ENCODE measurements at places on chromosomes 7 and 10.

GRCh38 chr7:155195939-155196523 is 101.6 kb upstream of the INSIG1 start:
- no peak for DNase-seq

GRCh38 chr10:78335691-78336401 is 302.2 kb downstream of the RPS24 start:
- DNase-seq: no peak

DNA sequence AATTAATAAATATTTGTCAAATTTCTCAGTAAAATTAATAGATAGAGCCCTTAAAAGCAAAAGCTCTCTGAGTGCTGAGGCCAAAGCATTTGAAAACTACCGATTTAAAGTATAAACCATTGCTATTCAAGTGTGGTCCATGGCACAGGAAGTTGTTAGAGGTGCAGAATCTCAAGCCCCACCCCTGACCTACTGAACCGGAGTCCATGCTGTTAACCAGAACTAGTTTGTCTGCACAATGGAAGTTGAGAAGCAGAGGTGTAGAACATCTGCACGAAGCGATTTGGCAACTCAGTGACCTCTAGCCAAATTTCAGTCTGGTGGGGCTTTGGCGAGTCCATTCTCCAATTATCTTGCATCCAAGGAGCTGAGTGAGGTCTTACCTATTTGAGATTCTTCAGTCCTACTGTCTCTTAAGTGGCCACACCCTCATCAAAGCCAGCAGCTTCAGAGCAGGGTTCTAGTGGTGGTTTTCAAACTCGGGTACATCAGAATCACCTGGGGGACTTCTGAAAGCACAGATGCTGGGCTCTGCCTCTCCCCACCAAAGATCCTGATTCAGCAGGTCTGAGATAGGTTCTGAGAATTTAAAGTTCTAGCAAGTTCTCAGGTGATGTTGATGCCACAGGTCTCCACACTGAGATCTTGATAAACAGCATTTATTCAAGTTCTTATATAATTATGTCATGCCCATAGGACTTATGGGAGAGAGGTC is 96.8 kb upstream of the SAMD8 start:
- no peak for DNase-seq

GRCh38 chr7:1248143-1248915 is 15.7 kb downstream of the UNCX start:
- DNase-seq: no peak

DNA sequence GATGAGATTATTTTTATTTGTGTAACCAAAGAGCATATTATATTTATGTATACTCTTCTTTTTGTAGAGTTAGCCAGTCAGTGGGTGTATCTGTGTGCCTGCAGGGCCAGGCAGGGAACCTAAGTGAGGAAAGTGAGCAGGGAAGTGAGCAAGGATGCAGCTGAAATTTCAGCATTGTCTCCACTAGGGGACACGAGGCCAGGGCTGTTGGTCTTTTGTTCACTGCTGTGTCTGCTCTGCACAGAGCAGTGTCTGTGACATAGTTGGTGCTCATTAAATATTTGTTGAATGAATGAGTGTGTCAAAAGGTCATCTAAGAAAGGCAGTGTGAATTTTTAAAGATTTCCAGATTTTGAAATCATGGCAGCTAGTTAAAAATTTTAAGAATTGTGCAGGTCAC is 51.8 kb downstream of the SUGCT start:
- DNase-seq: no peak

DNA sequence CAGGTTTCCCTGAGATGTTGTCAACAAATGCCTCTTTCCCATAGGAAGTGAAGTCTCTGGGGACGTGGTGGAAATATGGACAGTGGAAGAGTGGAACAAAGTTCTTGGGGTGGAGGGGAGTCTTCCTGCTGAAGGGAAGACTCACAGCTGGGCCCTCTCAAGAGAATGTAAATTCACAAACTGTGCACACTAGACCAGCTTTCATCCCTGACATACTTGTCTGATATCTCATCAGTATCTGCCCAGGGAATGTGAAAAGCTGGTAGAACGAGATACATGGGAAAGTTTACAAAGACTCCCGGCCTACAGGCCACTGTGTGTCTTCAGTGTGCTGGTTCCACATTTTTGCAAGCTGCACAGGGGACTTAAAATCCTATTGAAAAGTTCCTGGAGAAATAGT is 16.7 kb upstream of the CCDC3 start:
- DNase-seq: no peak

DNA sequence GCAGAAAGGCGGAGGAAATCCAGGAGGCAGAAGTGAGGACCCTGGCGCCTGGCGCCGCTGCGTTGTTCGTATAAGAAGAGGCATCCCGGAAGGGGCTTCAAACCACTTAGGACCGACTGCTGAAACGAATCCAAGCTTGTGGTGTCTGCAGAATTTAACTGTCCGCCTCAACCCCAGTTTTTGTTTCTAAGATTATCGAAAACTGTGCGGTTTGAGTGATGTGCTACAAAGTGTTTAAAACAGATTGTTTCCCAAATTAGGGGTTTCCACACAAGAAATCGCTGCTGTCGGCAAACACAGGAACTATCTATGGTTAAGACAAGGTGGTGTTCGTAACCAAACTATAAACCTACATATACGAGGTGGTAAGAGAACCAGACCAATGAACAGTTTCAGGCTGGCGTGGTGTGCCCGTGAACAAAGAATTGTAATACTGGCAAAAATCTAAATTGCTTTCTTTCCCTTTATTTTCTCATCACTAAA is 835 bp upstream of the DGKI start:
- no peak for DNase-seq

GRCh38 chr10:80289451-80290287 is at the start of gene MAT1A:
Gene MAT1A, minus strand, starts transcription at chr10:80289658. Its CDS starts 235 bp downstream, at chr10:80289423.
- DNase-seq: no peak

- no peak for DNase-seq
These were observed 381.8 kb downstream of the TCERG1L start for GRCh38 chr10:130929422-130930325.

DNA sequence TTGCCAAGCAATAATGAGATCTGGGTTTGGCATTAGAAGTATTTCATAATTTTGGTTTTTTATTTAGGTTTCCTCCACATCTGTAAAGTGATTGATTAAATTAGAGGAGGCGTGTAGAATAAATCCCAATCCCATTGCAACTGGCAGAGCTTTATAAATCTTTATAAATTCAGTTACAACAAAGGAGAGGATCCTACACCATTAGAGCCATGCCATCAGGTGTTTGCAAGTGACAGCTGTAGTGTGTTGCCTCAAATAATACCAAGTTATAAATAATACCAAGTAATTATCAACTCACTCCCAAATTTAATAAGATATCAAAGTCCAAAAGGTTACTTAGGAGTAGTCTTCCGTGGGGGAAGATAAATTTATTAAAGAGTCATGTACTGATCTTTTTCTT is 62.2 kb downstream of the PODXL start:
- DNase-seq: no peak

DNA sequence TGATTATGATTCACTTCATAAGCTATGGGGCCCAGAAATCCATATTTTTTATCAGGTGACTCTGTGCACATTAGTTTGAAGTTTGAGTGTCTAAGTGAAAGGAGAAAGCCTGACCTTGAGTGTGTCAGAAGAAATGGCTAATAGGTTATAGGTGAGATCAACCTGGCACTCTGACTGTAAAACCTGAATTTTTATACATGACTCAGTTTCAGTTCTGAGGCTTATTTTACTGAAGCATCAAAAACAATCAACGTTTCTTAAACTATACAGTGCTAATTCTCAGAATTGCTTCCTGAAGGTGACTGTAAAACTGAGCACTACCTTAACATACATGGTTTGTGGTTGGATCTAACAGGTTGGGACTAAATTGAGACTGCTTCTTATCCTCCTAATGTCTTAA is 159.4 kb upstream of the AHR start:
- DNase-seq: no peak

DNA sequence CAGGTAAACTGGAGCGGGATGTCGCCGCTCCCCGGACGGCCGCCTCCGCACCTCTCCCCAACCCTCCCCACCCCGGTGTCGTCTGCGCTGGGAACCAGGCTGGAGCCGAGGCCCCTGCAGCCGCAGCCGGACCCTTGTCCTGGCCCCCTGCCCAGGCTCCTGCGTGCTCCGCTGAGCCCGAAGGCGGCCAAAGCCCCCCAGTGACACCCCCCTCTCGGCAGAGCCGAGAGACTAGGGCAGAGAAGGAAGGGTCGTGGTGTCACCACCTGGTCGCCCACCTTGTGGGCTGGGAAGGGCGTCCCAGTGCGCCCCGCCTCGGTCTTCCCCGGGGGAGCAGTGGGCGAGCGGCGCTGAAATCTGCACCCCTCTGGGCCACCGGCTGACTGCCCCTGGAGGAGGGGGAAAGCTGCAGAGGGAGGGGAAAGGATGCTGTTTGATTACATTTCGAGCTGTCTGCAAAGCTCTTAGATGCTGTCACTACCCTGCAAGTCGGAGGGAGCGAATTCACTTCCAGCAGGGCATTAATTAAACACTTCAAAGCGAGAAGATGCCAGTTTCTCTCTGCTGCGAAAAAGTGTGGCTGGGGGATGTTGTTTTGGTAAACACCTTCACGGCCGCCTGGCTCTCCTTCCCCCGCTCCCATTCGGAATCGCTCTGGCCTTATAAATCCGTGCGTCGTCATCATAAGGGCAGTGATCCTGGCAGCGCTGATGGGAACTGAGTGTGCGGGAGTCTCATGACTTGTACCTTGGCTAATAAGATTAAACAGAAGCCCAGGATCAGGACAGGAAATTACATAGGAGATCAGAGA is 622 bp downstream of the DYNC1I1 start:
- DNase-seq: no peak

GRCh38 chr10:84668186-84668763 is 339.9 kb downstream of the CCSER2 start:
- no peak for DNase-seq

DNA sequence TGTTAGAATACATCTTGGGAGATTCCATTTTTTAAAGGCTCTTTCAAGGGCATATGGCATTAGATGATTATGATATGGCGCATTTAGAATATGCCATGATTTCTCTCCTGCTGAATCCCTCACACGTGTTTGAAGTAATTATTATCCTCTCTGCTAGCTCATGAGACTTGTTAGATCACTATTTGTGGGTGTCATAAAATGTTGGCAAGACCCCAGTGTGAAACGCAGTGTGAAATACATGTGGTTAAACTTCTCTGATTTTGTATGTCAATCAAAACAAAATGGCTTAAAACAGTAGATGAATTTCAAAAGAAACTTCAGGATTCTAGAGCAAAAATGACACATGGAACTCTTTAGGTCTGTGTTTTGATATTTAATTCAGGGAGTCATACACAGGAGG is 560.8 kb downstream of the AUTS2 start:
- DNase-seq: no peak

DNA sequence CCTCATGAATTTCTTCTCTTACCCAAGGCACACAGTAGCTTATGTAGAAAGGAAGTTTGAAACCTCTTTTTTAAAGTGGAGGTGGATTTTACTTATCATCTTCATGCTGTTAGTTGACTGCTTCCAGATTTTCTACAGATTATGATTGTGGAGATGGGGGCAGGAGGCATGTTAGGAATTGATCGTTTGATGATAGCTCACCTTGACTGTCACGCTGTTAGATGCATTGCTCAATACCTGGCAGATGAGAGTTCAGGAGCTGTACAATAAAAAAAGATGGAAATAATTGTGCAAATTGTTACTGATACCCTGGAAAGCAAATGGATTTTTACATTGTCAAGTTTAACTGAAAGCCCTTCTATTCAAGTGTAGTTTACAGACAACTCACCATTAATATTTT is 340.3 kb downstream of the PLXDC2 start:
- no peak for DNase-seq

DNA sequence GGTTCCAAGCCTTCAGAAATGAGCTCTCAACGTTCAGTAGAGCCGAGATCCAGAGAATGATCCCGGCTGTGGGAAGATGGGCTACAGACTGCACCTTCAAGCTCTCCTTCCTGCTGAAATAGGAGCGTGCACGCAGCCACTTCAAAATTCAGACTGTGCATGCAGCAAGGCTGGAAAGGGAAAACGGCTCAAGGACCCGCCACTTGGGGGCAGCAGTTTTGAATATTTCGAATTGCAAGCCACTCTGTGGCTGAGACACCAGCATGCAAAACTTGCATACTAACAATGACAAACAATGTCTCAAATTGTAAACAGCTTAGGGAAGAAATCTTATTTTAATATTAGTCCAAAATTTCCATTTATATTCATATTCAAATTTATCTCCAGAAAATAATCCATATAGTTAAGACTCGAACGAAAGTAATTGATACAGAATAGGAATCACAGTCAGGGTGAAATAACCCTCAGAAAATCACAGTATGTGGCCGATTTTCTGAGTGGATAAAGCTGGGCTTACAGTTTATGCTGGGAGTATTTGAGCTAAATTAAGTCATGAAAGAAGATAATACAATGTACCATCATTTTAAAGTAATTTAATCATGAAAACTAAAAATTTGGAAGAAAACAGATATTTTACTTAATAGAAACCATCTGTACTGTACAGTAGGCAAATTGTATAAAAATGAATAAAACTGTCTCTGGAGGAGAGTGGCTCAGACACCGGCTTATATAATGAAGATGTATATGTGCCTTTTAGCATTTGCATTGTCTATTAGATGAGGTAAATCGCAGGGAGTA is 137.9 kb upstream of the MKI67 start:
- peak; percentile 11 for DNase-seq

DNA sequence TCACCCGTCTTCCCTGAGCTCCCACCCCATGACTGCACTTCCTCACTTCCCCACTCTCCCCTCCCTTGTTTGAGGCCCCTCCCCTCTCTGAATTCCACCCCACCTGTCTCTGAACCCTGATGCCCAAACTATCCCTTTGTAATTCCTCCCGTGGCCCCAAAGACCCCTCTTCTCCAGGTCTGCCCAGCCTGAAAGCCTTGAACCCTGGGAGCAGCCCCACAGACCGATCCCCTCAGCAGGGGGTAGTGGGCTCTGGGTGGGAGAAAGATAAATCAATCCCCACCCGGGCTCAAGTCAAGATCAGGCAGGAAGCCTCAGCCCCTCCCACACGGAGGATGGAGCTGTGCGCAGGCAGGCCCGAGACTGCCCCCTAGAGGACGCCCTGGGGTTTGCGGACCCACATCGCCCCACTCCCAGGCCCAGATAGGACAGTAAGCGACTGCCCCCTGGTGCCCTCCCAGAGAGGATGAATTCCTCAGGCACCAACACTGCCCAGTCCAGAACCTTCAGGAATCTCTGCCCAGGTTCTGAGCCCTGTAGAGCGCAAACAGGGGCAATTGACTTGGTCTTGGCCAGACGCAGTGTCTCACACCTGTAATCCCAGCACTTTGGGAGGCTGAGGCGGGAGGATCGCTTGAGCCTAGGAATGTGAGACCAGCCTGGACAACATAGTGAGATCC is 11.7 kb downstream of the HSPB1 start:
- peak; percentile 94 for DNase-seq
